ENCODE measurements at places on chromosomes 4 and X.

DNA sequence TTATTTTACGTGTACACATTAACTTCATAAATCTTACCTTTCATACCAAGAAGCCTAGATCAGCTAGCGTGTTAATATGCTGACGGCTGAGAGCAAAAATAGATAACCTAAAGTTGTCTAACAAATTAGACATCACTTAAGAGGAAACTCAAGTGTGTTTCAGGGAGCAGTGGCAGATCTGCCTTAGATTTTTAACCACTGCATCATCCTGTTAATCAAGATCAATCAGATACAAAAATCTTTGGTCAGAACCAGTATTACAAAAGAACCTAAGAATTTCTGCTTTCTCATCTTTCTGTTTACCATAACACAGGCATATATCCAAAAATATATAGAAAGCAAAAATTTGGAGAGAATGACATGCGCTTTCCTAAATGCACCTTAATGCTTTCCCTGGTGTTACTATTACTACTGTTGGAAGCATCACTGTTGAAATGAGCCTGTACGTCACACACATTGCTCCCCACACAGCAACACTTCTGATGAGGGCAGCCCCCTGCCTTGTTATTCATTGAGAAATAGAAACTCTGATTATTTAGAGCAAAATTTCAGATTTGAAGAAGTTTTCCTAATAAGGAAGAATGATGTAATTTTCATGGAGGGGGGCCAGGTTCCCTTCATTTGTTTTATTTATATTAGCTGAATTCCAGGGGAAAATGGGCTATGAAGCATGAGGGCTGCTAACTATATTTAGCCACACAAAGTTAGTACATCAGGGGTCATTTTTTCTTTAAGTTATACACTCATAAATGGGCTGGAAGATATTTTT, 152.3 kb downstream of the CBR4 start:
- no peak for DNase-seq

DNA sequence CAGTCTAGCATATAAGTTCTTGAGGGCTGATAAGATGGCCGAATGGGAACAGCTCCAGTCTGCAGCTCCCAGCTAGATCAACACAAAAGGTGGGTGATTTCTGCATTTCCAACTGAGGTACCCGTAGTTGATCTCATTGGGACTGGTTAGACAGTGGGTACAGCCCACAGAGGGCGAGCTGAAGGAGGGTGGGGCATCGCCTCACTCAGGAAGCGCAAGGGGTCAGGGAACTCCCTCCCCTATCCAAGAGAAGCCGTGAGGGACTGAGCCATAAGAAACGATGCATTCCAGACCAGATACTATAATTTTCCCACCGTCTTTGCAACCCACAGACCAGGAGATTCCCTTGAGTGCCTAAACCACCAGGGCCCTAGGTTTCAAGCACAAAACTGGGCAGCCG, 109.0 kb downstream of the RPS6KA6 start:
- DNase-seq: no peak

- no peak for DNase-seq
Measured at GRCh38 chr4:177485528-177485927, 43.3 kb upstream of the AGA start.

DNA sequence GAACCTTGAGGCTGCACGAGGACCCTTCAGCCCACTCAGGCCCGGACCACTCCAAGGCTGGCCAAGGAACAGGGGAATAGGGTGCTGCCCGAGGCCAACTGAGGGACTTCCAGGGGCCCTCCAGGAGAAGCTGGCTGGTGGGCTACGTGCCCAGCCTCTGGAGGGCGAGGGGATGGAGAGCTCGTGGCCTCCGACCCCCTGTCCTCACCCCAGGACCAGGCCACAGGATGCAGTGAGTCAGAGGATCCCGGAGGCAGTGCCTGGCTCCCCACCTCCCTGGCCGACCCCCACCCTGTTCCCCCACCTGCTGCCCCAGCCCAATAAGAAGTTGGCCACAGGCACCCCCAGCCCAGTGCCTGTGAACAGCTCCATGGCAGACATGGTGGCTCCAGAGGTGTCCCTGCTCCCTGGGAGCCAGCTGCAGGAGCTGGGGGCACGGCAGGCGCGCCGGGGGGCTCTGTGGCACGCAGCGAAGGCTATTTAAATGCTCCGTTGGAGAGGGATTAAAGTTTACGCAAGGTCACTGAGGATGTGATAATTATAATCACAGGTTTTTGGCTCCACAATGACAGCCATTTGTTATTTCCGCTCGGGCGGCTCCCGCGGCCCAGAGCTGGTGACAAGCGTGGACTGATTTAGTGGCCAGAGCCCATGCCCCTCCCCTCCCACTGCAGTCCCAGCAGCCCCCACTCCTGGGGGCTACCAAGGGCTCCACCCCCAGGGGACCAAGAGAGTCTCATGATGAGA, 95.7 kb upstream of the NKX1-1 start:
- no peak for DNase-seq

DNA sequence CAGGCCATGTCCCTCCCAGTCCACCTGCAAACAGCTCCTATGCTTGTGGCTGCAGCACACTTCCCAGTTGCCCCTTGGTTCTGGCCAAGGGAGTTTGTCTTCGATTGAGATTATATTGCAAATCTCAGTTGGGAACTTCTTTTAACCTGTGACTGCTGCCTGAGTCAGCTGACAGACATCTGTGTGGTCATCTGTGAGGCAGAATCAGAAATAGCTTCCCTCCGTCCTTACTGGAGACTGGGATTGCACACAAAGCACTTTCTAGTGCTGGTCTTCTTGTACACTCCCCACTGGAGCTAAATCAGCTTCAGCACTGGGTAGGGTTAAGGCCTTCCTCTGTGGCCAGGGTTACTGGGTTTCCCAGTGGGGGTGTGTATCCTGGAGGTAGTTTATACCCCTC, 34.3 kb downstream of the ZNF330 start:
- no peak for DNase-seq

- no peak for DNase-seq
Measured at GRCh38 chr4:74097631-74098426, 1.2 kb downstream of the CXCL2 start.

- DNase-seq: peak; percentile 10
Measured at GRCh38 chr4:5998333-5998936, 19.8 kb downstream of the C4orf50 start.

GRCh38 chrX:129732857-129733256, 5.9 kb upstream of the XPNPEP2 start:
- DNase-seq: no peak

DNA sequence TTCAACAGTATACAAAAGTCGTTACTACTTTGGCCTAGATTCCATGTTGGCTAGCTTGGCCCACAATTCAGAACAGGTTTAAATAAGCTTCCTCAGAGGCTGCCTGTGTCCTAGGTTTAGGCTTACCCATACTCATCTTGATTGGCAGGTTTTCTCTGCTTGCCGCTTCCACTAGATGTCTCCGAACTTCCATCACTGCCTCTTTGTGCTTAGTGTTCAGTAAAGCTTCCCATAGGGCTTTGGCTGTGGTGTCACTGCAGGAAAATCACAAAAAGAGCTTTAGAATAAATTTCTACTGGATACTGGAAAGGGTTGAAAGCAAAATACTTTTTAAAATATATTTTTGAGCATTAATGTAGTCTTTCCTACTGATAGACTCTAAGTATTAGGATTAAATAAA, 52.4 kb downstream of the SCFD2 start:
- no peak for DNase-seq

- no peak for DNase-seq
Measured at GRCh38 chr4:38818441-38818976, 13.9 kb upstream of the TLR1 start.
